ENCODE measurements at places on chromosomes 1 and 21.

DNA sequence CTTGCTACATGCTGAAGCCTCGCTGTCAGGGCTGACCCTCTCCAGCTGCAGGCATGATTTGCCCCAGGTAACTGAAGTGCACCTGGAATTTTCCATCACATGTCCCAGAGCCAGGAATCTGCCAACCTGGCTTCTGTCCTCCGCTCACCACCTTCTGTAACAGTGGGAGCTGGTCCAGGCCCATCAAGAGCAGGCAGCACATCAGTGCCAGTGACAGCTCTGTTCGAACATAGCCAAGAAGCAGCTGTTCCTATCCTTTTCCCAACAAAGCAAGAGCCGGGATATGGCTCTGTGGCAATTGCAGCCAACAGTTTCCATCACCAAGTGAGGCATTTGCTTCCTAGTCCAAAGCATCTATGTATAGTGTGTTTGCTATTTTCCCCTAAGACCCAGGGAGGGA, 42.2 kb upstream of the KANK4 start:
- DNase-seq, result no peak

DNA sequence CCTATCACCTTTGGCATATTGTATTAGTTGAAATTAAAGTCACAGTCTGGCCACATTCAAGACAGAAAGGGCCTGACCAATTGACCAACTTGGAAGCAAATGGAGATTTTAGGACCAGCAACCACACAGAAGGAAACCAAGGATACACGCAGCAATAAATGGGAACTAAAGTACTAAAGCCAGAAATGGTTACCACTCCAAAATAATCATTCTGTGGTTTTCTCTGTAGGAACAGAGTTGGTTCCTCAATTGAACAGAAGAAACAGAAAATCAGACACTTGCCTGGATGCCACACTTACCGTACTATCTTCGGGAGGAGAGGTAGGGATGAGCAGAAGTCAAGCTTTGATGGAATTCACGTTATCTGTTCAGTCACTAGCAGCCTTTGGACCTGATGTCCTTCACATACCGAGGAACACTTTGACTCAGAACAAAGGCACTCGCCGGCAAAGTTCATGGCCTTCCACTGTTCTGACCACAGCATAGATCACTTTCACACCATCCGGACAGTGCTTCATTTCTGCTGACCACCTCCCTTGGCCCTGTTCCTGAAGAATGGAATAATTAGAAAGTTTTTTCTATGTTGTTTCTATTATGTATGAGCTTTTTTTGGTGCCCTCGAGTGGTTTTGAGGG, 96.9 kb downstream of the LPAR3 start:
- DNase-seq, result no peak

- DNase-seq, result no peak
Observed at GRCh38 chr21:46152927-46153246, 2.5 kb downstream of the FTCD start.

- DNase-seq, result no peak
Observed at GRCh38 chr1:223088713-223089240, 54.3 kb downstream of the TLR5 start.

DNA sequence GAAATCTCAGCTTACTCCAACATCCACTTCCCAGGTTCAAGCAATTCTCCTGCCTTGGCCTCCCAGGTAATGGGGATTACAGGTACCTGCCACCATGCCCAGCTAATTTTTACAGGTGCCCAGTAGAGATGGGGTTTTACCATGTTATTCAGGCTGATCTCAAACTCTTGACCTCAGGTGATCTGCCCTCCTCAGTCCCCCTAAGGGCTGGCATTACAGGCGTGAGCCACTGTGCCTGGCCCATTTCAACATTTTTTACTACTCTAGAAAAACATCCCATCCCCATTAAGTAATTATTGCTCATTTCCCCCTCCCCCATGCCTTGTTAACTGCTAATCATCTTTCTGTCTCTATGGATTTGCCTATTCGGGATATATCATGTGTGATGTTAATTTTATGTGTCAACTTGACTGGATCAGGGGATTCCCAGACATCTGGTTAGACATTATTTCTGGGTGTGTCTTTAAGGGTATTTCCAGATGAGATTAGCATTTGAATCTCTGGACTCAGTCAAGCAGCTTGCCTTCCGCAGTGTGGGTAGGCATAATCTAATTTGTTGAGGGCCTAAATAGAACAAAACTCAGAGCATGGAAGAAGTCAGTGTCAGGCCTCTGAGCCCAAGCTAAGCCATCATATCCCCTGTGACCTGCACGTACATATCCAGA, 33.0 kb upstream of the ZBTB8B start:
- DNase-seq, result no peak

GRCh38 chr21:15654171-15654570, 75.6 kb upstream of the USP25 start:
- DNase-seq, result no peak

GRCh38 chr1:220841293-220841692, 38.0 kb upstream of the HLX start:
- no peak for DNase-seq

DNA sequence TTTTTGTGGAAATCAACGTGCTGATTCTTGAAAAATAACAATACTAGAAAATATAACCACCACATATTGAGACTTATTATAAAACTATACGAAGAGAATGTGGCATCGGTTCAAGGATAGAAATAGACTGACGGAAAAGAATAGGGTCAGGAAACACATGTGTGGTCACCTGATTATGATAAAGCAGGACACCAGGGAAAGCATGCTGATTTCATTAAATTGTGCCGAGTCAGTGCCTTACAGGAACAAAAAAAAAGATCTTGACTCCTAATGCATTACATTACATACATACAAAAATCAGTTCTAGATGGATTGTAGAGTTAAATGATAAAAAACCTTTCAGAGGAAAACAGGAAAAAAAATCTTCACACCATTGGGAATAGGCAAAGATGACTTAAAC, 43.5 kb upstream of the SERPINC1 start:
- DNase-seq, result no peak

GRCh38 chr1:932173-932510, 8.4 kb downstream of the SAMD11 start:
- no peak for DNase-seq

DNA sequence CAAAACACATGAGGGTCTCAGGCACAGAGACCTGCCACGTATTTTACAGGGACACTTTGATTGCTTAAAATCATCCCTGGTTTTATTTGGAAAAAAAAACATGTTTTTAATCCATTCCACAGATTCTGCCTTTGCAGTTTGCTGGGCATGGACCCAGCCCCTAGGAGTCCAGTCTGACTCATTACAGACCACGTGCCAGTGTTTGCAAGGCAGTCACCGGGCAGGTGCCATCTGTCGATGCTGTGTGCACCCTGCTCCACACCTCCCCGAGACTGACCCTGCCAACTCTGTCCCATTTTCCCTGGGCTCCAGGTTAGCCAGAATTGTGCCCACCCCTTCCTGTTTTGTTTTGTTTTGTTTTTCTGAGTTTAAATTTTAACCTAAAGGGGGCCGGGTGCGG, 148.4 kb upstream of the TMEM51 start:
- no peak for DNase-seq

DNA sequence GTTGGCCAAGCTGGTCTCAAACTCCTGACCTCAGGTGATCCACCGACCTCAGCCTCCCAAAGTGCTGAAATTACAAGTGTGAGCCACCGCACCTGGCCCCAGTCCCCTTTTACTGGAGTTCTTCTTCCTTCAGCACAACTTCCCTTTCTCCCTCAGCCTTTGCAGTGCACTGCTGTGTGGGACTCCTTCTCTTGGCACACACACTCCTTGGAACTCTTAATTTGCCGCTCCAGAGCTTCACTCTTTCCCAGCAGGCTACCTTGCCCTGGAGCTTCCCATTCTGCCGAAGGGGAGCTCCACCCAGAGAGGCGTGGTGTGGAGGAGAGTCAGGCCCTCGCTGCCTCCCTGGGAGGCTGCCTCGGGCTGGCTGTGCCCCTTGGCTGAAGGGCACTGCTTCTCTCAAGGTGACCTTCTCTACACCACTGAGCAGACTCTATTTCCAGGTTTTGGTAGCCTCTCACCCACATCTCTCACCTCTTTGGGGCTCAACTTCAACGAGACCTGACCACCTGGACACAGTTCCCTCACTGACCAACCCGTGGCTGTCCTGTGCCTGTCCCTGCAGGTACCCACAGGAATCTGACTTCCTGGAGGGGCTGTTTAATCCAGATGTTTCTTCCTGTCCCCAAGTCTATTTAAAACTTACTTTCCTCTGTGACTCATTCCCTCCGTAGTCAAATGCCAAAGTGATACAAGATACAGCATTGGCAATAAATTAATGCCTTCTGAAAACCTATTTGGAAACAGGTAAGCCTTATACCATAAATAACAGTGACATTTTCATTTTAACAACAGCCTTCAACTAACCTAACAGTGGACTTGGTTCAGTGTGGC, 227.3 kb upstream of the KIAA0040 start:
- no peak for DNase-seq

GRCh38 chr1:198549866-198550265, 9.4 kb upstream of the ATP6V1G3 start:
- no peak for DNase-seq

DNA sequence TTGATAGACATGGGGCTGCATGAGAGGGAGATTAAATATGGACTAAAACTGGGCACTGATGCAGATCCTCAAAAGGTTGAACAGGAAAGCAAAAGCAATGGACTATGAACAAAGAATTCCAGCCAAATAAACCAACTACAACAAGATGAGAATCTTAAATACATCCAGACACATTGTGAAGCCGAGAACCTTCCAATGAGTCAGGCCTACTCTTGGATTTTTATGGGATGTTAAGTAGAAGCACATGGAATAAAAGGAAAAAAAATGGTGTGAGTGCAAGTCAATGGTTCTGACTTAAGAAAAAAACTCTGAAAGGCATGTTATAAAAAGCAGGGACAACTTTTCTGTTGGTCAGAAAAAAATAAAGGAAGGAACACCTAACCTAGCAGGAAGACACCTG, 227.2 kb downstream of the DPYD start:
- DNase-seq, result no peak

DNA sequence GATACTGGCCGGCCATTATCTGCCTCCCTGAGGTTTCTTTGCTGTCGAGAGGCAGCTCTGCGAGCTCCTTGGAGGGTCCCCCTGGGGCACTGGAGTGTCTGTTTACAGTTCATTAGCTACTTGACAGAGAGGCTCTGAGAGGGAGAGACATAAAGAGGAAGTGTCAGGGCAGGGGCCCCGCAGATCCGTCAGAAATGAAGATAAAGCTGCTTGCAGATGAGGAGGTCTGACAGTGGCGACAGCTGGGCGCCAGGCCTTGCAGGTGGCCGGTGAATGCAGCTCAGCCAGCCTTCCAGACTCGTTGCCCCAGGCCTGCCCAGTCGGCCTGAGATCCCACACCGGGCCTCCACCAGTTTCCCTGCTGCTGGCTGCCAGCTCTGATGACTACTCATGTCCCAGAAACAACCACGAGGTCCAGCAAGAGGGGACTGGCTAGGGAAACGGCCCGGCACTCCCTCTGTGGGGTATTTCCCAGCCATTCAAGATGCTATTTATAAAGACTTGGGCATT, 84.7 kb downstream of the DISP3 start:
- DNase-seq, result no peak

DNA sequence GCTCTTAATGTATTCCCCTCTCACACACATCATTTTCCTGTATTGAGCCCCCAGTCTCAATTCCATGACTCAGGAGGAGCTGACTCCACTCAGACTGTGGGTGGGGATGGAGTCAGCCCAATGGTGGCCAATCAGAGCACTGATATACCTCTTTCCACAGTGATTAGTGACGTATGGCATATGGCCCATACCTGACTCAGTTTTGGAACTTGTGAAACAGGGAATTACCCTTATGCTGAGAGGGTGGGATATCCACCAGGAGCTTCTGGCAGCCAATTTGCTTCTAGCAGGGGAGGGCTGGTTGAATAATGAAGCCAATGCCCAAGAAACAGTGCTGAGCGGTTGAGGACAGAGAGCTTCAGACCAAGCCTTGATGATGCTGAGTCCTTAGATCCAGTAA, 86.4 kb upstream of the SPATA6 start:
- no peak for DNase-seq

DNA sequence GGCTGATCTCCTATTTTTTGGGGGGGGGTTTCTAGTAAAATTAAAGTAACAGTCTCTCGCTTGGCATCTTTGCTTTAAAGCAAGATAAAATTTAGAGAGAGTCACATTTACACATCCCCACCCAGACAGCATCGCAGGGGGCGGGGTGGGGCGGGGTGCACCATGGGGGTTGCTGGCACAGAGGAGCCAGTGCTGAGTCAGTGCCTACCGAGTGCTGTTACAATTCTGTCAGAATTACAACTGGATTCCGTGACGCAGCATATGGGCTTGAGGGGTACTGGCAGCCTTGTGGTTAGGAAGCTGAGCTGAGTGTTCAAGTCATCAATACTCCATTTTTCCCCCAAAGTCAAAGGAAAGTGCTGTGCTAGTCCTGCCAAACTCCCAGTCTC, 175.9 kb downstream of the PRDM16 start:
- no peak for DNase-seq

DNA sequence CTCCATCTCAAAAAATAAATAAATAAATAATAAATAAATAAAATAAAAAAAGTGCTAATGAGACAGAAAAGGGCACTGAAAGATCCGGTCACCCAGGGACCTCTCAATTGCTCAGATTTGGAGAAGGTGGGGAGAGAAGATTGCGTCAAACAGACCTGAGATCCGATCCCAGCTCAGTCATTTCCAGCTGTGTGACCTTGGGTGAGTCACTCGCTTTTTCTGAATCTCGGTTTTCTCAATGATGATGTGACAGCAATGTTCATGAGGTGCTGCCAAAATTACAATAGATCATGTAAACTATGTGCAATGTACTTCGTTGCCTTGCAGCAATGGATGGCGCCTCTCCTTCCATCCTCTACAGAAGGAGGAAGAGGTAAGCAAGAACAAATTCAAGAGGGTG, 11.1 kb upstream of the MEF2D start:
- DNase-seq, result no peak

- no peak for DNase-seq
Observed at GRCh38 chr1:76186554-76187170, 112.1 kb downstream of the ST6GALNAC3 start.

DNA sequence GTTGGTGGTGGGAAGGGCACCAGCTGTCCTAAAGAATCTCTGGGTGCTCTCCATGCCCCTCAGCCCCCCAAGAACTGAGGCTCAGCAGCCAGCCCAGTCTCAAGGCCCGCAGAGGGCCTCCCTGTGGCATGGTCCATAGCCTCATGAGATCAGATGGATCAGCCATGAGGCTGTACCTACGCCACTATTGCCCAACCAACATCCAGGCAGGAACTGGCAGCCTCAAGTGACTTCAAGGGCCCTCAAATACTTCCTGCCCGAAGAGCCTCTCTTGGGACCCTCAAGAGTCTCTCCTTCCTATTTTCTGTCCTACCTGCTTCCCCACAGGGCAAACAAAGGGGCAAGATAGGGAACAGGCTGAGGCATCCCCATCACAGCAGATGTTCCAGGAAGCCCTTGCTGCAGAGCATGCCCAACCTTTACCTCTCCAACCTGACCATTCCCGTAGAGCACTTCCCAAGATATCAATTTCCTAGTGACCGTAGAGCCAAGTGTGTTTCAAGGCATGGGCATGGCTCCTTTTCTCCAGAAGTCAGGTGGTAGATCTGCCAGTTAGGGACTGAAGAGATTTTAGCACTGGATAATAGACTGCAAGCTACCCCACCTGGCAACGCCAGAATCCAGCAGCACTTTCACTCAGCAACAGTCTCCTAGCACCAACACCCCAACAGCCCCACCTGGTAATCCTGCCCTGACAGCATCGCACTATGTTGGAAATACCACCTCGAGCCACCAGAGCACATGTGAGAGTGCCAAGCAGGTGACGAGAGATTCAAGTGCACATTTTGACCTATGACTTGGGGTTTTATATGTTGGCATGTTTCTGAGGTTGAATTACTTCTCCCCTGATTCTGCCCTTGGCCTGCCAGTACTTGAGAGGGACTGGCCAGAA, 13.7 kb upstream of the MFSD2A start:
- no peak for DNase-seq

- DNase-seq, result no peak
Observed at GRCh38 chr1:79966438-79966837, 959.9 kb upstream of the ADGRL4 start.
